ENCODE measurements at places on chromosomes 2 and 18.
A peak's percentile ranks its signal among the peaks of the same experiment; 100 is the strongest.

- no peak for DNase-seq
Observed at GRCh38 chr2:88683160-88684021, 8.1 kb upstream of the RPIA start.

DNA sequence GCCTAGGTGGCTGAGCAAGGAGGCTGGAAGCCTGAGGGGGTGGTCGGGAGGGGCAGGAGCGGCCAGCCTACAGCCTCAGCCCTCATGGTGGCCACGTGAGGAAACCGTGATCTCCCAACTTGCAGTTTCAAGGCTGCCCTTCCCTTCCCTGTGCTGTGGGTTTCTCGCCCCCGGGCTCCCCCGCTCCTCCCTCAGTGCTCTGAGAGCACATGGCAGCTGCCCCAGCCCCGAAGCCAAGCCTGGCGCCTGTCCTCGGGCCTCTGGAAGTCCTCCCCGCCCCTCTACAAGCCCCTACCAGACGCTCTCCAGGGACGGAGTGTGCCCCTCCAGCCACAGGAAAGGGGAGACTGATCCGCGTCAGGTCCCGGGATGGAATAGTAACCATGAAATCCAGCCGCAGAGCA is 586 bp upstream of the ANKRD23 start:
- DNase-seq: peak; percentile 55

GRCh38 chr2:84327645-84328249 is 131.3 kb downstream of the SUCLG1 start:
- DNase-seq: no peak

GRCh38 chr2:239144713-239144999 is 256.2 kb downstream of the HDAC4 start:
- no peak for DNase-seq

DNA sequence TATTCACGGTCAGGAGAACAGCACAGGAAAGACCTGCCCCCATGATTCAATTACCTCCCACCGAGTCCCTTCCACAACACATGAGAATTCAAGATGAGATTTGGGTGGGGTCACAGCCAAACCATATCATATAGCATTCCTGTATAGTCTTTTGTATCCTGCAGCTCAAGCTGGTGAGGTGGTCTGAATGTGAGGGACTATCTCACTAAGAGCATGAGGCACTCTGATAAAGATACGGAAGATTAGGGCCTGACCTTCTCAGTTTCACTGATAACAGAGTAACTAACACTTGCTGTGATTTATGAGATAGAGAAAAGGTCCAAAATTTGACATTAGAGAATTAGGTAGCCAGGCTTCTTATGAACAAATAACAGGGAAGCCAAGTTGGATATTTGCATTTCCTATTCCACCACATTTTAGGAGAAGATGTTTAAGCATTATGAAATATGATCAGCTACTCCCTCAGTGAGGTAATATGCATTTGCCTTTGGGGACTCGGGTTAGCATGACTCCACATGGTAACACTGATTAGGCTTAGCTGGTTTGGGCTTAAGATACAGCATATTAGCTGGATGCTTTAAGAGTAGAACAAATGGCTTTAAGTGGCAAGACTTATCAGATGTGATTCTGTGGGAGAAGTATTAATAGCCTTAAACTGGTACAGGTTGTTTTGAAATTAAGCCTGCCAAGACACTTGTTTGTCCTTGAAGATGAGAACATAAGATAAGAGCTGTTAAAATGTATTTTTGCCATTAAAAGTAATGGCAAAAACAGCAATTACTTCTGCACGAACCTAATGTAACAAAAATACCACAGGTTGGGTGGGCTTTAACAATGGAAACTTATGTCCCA is 106.9 kb upstream of the MSTN start:
- no peak for DNase-seq

- no peak for DNase-seq
Observed at GRCh38 chr2:160584972-160585494, 91.4 kb upstream of the RBMS1 start.

DNA sequence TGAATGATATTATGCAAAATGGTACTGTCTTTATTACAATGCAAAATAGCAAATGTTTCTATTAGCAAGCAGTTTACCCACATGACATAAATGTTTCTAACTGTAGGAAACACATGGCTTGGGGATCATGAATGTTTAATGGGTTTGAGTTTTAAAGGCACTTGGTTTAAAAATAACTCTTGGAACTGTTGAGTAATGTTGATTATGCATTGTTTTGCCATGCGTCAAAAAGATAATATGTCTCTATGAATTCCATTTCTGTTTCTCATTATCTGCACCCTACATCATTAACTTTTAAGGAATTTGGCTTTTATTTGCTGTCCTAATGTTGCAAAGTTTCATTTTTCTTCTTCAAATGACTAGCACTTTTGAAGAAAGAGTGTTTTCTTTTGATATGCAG is 1355.5 kb downstream of the SUCLG1 start:
- DNase-seq: no peak

DNA sequence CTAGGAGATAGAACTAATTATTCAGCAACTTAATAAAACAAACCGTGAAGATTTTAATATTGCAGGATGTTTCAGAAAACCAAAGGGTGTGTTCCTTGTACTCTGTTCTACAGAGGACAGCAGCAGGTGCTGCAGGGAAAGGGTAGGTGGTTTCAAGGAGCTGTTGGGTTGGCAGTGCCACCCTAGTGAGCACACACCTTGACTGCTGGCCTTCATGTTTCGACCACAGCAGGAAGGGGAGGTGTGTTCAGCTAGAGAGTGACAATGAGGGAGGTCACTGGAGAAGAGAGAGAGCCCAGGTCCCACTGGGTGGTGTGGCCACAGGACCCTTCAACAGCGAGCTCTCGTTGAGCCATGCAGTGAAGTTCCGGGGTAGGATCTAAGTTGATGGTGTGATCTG is 98.6 kb downstream of the ZNF236 start:
- no peak for DNase-seq

DNA sequence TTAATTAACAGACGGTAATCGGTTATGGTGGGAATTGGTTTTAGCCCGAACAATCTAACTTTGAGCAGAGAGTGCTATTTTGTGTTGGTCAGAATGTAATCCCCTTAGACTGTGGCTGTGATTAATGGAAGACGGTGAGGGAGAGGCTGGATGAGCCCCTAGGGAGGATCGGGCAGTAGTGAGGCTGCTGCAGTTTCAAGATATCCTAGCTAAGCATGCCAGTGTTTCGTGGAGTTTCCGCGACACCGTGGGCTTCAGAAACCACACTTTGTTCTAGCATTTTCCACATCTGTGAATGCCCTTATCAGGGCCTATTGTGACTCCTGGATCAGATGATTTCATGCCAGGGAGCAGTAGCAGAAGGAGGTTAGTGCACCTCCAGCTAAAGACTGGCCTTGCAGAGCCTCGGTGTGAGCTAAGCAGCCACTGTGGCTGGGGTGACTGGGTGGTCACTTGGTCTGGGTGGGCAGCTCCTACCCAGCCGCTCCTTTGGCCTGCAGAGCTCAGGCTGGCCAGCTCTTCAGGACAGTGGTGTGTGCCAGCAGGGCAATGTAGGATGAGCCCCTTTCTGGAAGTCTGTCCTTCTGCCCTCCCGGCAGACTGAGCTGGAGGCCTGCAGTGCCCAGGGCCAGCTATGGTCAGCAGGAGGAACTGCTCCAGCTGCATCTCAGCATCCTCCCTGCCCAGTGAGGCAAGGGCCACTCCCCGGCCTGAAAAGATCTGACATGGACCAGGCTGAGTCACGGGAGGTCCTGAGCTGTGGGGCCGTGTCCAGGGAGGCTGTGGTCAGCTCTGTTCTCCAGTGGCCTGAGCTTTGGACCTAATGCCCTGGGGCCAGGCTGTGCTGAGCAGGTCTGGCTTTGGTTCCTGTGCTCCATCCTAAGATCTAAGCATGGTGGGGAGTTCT is 142.6 kb upstream of the GPC1 start:
- no peak for DNase-seq

GRCh38 chr2:104286841-104287240 is 567.1 kb upstream of the POU3F3 start:
- DNase-seq: no peak

DNA sequence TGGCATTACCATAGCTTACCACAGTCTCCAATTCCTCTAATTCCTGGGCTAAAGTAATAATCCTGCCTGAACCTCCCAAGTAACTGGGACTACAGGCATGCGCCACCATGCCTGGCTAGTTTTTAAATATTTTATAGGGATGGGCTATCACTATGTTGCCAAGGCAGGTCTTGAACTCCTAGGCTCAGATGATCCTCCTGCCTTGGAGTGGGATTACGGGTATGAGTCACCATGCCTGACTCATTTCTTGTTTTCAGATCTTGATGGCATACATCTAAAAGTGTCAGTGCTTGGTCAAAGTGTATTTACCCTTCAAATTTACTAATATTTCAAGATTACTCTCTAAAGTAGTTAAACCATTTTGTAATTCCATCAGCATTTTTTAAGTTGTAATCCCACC is 9.4 kb upstream of the SOCS6 start:
- no peak for DNase-seq

GRCh38 chr2:53403792-53404413 is 363.7 kb upstream of the CHAC2 start:
- DNase-seq: no peak

- no peak for DNase-seq
Observed at GRCh38 chr18:75205514-75206132, 3.3 kb downstream of the PTGR3 start.

GRCh38 chr18:73316513-73316912 is 448.7 kb upstream of the NETO1 start:
- no peak for DNase-seq

- DNase-seq: no peak
Observed at GRCh38 chr18:10475276-10475653, 20.8 kb downstream of the APCDD1 start.

- DNase-seq: no peak
Observed at GRCh38 chr2:109369671-109370191, 240.7 kb downstream of the SH3RF3 start.

DNA sequence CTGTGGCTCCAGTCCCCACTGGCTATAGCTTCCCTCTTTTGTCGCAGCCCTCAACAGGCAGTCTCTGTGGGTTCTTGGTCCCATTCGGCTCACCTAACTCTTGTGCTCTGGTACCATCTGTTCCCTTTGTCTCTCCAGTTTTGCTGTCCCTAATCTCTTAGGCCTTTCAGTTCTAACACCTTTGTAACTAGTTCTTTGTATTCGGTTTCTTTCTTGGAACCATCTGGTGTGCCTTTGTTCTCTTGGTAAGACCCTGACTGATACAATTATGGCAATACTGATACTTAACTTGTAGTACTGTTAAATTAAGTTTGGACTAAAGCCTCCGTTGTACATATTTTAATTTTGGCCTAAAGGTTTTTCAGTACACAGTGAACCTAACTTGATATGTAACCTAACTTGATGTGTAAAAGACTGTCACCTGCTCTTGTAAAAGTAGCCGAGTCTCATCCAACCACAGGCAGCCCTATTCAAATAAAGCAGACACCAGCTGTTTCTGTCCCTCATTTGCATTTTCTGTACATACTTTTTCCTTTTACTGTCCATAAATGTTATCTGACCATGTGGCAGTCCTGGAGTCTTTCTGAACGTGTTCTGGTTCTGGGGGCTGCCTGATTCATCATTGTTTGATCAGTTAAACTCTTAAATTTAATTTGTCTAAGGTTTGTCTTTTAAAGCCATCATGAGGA is 4.8 kb upstream of the MRPL44 start:
- DNase-seq: no peak

GRCh38 chr2:129922571-129923264 is 56.7 kb upstream of the RAB6C start:
- no peak for DNase-seq

DNA sequence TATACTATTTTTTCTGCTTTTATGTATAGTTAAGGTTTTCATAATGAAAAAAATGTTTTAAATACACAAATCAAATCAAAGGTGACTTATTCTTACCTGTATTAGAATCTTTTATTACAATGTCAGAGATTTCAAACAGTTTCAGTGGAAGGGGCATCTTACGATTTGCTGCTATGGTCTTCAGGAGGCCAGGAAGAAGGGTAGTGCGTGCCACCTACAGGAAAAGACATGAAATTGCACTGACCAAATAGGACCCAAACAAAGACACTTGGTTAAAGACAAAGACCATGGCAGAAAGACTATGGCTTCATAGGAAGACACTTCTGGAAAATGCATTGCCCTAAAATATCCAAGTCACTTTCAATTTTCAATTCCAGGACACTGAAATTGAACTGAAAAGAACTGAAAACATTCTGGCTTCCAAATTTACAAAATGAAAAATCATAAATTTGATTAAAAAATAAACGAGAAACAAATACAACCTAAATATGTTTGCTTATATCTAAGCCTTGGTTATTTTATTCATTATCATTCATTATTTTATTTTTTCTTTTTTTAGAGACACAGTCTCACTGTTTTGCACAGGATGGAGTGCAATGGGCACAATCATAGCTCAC is 42.1 kb downstream of the FARSB start:
- no peak for DNase-seq

DNA sequence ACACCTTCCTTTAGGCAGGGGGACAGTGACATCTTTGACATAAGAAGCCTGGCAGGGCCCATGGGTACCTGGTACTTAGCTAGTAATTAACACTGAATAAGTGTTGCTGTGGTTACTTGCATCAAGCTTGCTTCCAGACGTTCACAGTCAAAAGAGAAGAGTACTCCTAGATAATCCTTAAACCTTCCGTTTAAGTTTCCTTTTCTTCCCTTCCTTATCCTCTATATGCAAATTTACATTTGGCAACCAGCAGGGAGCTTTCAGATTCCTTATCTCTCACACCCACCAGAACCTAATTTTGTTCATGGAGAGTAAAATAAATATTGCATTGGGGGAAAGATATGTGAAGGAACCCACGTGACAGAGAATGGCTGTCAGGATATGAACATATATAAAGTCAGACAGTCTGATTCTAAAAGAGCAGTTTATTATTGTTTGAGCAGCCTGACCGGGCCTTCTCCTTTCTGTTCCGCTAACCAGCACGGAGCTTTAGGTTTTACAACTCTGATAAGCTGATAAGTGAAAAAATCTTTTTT is 7.8 kb upstream of the RAB31 start:
- no peak for DNase-seq

DNA sequence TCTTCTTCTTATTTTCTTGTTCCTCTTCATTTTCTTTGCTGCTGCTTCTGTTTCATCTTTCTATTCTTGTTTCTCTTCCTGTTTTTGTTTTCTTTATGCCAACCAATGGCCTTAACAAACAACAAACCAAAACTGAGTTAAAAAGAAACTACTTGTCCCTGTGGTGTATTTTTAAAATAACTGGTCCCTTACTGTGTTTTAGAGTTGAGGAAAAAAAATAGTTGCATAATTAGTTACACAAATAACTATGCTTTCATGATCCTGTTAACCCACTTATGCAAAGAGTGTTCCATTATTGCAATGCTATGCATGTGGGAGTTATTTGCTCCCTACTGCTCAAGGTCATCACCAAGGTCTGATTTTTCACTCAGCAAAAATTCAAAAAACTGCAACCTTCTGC is 39.5 kb upstream of the IMP4 start:
- no peak for DNase-seq

DNA sequence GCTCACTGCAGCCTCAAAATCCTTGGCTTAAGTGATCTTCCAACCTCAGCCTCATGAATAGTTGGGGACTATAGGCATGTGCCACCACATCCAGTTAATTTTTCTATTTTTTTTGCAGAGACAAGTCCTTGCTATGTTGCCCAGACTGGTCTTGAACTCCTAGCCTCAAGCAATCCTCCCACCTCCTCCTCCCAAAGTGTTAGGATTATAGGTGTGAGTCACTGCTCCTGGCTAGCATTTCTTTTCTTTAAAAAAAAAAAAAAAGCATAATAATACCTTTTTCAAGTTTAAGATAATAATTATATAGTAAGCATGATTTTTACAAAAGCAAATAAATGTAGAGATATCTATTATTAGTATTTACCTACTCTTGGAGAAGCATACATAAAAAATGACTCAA is 36.1 kb downstream of the PPP4R1 start:
- DNase-seq: no peak

GRCh38 chr18:31612124-31612523 is 20.4 kb downstream of the TTR start:
- no peak for DNase-seq

Data from right cardiac atrium (tissue), 5 donors.